SJSA1 (cell line): ENCODE measurements at places on chromosomes 7 and 10. TPM values are rescaled to one million over a fixed set of nuclear protein-coding genes. Genes with fewer than 3 reads are reported as not detected.

GRCh38 chr7:137944168-137944567 is 57.7 kb downstream of the CREB3L2 start:
- no peak for DNase-seq

Gene CEP55
- total RNA-seq: 149 and 198 TPM in 2 replicates

DNA sequence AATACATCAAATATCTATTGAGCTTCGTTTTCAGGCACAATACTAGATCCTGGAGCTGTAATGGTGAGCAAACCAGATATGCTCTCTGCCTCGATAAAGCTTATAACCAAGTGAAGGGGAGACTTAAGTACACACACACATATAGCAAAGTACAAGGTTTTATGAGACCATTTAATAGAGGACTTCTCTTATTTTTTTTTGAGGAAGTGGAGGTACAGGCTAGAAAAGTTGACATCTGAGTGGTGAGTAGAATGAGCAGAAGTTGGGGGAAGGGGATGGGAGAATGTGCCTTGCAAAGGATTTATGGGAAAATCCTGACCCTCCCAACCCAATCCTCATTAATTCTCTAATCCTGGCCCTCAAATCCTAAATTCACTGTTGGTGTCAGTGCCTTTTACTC is 7.7 kb downstream of the CCDC136 start:
- no peak for DNase-seq

DNA sequence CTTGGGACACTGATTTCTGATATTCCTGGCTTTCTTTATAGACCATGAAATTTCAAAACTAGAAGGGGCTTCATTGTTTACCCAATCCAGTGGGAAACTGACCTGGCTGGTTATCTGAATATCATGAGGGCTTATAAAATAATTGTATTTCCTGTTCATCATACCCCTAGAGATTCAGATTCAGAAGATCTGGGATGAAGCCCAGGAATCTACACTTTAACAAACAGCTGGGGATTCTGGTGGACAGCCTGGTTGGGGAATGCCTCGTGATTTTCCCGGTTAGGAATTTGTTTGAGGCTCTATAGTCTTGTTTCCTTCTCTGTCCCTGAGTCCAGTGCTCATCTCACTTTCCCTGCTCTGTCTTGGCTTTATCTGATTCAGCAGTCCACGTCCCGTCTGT is 110.3 kb downstream of the ADRA2A start:
- DNase-seq: no peak

DNA sequence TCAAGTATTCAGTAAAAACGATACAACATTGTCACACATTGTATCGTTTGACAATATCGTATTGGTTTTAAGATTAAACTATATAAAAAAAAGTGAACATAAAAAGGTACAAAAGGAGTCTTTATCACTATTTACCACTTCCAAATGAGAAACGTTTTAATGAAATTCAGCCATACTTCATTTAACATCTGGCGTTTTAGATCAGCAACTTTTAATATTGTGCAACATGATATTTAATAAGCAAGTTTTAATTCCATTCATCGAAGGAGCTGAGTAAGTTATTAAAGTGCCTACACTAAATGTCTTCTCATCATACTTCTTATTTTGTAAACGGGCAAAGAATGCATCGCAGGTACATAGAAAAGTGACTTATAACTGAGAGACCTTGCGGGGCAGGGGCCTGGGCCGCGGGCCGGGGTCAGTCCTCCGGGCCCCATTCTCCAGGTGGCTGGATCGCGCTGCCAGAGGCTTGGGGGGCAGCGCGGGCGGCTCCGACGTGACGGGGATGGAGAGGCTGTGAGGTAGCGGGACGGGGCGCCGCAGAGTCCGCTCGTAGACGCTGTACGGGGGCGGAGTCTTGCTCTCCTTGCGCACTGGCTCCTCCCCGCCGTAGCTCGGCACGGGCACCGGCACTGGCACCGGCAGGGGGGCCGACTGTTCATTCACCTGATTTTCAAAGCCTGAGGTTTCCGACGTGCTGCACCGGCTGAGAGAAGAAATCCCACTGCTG is 165.8 kb upstream of the IMMP2L start:
- no peak for DNase-seq

Gene MMRN2
- total RNA-seq: 1.5 TPM in 1 of 2 replicates, not detected in the other

GRCh38 chr7:157846271-157846670 is 509.5 kb downstream of the DNAJB6 start:
- no peak for DNase-seq

DNA sequence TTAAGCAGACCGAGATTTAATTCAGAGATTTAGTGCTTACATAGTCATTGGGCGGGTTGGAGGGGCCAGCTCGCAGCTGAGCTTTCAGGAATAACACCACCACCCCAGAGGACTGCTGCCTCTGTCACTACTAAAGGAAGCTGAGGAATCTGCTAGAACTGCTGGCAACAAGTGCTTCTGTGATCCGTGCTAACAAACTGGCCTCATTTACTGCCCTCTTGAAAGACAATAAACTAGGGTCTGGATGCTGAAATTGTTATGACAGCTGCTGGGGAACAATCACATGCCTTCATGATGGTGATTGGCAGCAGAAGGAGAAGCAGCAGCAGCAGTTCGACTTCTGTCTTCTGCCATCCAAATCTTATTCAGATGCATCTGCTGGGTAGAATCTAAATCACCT is 285.5 kb upstream of the TAC1 start:
- DNase-seq: no peak

- DNase-seq: no peak
Measured at GRCh38 chr7:138212314-138212713, 136.1 kb downstream of the AKR1D1 start.

- no peak for DNase-seq
Measured at GRCh38 chr10:127012769-127013152, 107.5 kb downstream of the DOCK1 start.

GRCh38 chr7:76071316-76072242 is 23.7 kb downstream of the MDH2 start:
- DNase-seq: no peak

Gene SNCG
- total RNA-seq: 0.74 TPM in 1 of 2 replicates, not detected in the other

Gene SEC61G
- 1,111 and 1,400 TPM in 2 replicates for total RNA-seq

DNA sequence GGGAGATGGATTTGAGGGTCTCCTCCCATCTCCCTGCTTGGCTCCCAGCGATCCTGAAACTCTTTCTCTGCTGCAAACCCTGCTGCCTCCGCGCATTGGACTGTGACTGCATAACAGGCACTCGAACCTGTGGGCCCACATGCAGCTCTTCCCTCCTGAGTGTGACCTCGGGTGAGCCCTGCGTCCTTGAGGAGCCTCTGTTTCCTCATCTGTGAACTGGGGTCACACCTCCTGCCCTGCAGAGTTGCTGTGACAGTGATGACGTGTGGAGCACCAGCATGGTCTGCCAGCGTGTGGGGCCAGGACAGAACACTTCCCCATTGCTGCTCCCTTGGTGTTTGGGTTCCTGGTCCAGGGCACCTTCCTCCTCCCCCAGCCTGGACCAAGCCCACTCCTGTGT is 46.9 kb upstream of the PSMG3 start:
- DNase-seq: no peak

GRCh38 chr7:155257482-155258225 is 40.0 kb upstream of the INSIG1 start:
- no peak for DNase-seq

GRCh38 chr7:95471071-95471470 is 14.7 kb upstream of the ASB4 start:
- DNase-seq: no peak

Gene RTKN2
- 3.3 and 6.5 TPM in 2 replicates for total RNA-seq

DNA sequence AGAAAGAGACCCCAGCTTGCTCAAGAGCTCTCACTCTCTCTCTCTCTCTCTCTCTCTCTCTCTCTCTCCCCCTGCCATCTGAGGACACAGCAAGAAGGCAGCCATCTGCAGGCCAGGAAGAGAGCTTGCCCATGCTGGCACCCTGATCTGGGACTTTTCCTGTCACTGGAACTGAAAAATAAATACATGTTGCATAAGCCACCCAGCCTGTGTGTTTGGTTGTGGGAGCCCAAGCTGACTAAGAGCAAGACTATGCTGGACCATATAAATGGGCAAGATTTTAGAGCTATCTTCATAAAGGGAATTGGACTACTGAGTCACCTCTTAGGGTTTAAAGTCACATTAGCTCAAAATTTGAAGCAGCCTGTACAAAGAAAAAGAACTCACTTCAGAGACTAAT is 98.6 kb downstream of the SLC16A9 start:
- DNase-seq: no peak

DNA sequence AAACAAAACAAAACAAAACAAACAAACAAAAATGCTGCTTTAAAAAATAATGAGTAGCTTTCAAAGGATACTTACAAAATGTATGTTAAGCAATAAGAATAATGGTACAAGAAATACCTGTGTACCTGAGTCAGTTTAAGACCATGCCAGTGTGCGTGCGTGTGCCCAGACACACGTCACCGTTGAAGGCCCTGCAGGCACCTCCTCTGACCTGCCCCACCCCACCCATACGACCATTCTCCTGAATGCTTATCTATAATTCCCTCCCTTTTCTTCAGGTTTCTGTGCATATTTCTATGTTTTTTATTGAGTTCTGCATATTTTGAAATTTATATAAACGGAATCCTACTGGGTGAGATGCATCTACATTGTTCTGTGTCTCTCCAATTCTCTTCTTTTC is 374.2 kb upstream of the KLF6 start:
- DNase-seq: no peak

GRCh38 chr10:131662851-131663250 is 238.0 kb upstream of the PPP2R2D start:
- no peak for DNase-seq

Gene VGF
- not detected in 2 replicates for total RNA-seq

DNA sequence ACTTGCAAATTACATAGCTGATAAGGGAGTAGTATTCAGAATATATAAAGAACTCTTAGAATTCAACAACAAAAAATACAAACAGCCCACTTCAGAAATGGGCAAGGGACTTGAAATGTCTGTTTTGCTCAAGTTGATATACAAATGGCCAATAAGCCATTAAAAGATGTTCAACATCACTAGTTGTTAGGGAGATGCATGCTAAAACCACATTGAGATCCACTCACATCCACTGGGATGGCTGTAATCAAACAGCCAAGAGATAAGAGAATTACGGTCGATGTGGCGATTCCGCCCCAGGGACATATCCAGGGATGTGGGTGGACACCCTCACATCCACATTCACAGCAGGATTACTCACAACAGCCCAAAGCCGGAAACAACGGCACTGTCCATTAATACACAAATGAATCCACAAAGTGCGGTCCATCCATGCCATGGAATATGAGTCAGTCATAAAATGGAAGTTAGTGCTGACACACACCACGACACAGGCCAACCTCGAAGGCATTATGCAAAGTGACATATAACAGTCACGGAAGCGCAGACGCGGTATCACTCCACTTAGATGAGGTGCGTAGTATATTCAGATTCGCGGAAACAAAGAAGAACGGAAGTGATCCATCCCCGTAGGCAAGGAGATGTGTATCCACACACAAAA is 227.8 kb downstream of the DNAJB6 start:
- peak; percentile 88 for DNase-seq

Gene AKR1C8
- 0.16 TPM in 1 of 2 replicates, not detected in the other for total RNA-seq

DNA sequence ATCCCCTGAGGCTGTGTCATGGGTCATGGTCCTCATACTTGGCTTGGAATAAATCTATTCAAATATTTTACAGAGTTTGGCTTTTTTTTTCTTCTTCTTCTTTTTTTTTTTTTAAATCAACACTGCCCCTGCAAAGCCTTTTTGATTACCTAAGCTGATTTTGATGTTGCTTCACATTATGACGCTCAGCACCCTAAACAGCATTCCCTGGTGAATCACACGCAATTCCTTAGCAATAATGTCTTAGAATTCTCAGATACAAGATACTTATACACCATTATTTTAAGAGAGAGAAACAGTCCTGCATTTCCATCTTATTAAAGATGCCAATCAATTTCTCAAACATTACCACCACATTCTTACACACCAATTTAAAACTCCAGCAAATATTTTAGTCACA is 323.7 kb upstream of the IGFBP3 start:
- DNase-seq: no peak

Gene ABCC2
- 0.47 and 1.3 TPM in 2 replicates for total RNA-seq

Gene FFAR4
- total RNA-seq: not detected in 2 replicates

Gene HGF
- 0.08 TPM in 1 of 2 replicates, not detected in the other for total RNA-seq

Gene COL28A1
- not detected in 2 replicates for total RNA-seq

- no peak for DNase-seq
Measured at GRCh38 chr7:127976738-127977120, 54.5 kb downstream of the LRRC4 start.

Gene ABCB1
- 3.0 and 4.9 TPM in 2 replicates for total RNA-seq

Gene ZNF438
- total RNA-seq: 5.2 and 6.5 TPM in 2 replicates

DNA sequence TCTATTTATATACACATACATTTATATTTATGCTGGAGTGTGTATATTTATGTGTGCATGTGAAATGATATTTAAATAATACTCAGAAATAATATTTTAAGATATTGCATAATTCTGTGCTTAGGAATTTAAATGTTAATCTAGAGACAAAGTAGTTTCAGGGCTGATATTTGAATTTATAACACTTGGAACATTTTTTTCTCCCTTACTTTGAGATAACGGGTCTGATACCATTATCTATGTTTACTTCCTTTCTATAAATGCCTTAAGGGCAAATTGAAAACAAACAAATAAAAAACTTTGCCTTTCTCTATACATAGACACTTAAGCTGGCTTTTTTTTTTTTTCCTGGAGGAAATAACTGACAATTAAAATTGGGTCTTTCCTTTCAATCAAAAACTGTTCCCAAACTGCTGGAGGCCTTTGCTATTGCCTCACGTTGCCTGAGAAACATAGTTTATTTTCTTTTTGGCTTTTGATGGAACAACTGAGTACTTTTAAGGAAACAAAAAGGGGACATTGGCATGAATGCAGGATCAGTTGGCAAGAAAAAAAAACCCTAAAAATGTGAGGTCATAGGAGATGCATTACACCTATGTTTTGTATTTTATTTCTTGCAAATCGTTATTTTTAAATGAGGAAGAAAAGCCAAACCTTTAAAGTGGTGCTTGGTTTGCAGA is 98.7 kb downstream of the ITGA8 start:
- no peak for DNase-seq

GRCh38 chr10:111109501-111110242 is 32.8 kb downstream of the ADRA2A start:
- DNase-seq: no peak

Gene ADCYAP1R1
- total RNA-seq: not detected in 2 replicates

DNA sequence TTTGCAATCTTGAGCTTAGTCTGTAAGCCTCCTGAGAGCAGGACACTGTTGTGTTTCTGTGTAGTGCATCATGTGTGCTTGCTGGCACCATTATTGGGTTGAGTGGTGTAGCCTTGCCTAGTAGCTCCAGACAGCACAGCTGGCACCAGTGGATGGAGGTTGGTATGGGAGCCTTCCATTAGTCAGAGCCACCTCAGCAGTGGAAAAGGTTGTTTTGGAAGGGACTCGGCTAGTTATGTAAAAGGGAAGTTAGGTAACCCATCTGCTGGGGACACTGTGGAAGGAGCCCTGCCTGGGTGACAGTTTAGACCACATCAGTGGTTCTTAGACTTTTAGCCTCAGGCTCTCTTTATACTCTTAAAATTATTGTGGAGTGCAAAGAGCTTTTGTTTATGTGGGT is 16.3 kb downstream of the MINDY4 start:
- DNase-seq: no peak

Gene PLEKHS1
- total RNA-seq: 0.03 TPM in 1 of 2 replicates, not detected in the other

- no peak for DNase-seq
Measured at GRCh38 chr10:101373063-101373462, 19.1 kb downstream of the BTRC start.
